ENCODE measurements at places on chromosomes 2 and 18. TPM values are rescaled to one million over a fixed set of nuclear protein-coding genes. Genes with fewer than 3 reads are reported as not detected.
A peak's percentile ranks its signal among the peaks of the same experiment; 100 is the strongest.

DNA sequence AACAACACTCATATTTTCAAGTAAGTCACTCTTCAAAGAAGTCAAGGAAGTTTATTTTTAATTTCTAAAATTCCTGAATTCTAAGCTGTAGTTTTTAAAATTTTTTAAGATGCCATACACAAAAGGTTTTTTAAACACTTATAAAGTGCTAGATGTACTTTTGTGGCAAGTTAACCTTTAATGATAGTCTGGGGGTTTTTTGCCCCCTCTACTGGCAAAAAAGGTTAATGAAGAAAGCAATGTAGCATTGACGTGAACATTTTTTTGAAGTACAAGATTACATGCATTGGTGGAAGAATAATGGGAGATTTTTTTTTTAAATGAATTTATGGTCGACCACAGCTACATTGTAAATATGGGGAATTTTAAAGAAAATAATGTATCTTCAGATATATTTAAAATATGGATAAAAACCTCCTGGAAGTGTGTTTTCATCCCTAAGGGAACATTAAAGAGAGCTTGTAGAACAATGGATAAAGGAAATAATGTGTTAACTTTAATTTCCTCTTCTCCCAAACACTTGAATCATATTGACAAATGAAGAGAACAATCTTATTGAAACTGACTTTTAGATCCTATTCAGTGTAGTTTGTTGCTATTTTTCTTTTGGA is 12.6 kb downstream of the ITPRID2 start:
- no peak for DNase-seq

GRCh38 chr2:9029721-9030120 is 26.2 kb upstream of the MBOAT2 start:
- DNase-seq, result no peak

- peak; percentile 78 for DNase-seq
These were observed 66.2 kb downstream of the CRACDL start for GRCh38 chr2:98869870-98870269.

GRCh38 chr18:46829947-46830346 is 73.1 kb upstream of the ST8SIA5 start:
- no peak for DNase-seq

DNA sequence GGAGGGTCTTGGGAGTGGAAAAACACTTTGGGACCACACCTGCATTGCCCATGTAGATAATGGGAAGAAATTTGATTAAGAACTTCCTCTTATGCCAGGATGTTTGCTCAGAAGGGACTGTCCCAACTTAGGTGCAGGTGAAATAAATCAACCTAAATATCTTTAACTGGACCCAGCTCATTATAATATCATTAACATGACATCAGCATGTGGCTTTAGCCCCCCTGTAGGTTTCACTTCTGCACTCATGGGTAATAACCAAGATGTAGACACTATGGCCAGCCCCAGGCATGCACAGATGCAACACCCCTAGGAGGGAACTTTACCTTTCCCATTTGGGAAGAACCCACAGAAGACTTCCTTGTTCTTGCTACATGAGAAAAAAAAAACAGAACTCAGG is 227.4 kb upstream of the ZNF804A start:
- DNase-seq, result no peak

- no peak for DNase-seq
These were observed 207.4 kb downstream of the EPHA4 start for GRCh38 chr2:221364672-221365071.

DNA sequence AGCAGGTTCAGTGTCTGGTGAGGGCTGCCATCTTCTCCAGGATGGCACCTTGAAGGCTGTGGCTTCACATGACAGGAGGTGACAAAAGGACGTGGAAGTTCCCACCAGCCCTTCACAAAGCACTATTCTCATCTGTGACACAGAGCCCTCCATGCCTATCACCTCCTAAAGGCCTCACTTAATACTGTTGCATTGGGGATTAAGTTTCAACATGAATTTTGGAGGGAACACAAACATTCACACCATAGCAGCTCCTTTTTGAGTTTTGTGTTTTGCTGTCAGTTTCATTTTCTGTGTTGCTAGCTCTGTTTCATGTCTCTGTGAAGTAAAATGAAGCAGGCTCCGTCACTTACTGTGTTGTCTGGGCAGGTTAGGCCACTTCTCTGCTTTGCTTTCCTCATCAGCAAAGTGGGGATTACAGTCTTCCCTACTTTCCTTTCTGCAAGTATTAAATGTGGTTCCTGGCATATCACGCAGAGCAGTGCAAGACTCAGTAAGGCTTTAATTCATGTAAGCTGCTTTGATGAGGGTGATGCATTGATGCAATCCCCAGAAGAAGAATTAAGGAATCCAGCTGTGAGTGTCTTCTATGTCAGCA is 31.6 kb downstream of the LIMS1 start:
- no peak for DNase-seq

GRCh38 chr2:113776949-113777348 is 20.5 kb upstream of the SLC35F5 start:
- no peak for DNase-seq

- no peak for DNase-seq
These were observed 73.7 kb downstream of the RBMS1 start for GRCh38 chr2:160419776-160420505.

DNA sequence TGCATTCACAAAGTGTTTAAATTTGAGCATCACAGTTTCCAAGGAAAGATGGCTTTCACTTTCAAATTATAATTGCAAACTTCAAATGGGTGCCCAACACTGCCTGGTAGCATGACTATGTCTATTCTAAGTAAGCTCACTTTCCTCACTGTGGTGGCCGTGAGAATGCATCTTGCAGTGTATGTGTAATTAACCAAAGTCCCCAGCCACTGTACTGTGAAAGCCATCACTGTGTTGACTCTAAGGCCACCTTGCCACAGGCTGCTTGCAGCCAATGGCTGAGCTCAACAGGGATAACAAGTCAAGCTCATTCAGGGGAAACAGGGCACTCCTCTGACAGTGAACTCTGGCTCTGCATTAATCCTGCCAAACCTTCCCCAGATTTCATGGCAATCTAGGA is 43.3 kb upstream of the LGALSL start:
- DNase-seq, result no peak

DNA sequence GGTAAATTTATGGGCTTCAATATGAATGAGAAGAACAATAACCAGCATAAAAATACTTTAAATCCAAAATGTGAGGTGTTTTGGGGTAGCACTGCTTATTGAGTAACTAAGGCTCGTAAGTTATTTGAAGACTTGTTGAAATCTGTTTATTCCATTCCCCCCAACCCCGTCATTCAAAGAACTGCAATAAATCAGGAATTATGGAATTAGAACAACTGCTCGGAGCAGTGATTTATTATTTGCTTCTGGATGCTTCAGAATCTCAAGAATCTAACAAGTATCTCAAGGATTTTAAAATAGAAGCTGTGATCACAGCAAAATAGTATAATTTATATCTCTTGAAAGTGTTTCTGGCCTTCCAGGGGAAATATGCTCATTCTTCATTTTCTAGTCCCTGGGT is 86.8 kb downstream of the EML6 start:
- DNase-seq, result no peak

DNA sequence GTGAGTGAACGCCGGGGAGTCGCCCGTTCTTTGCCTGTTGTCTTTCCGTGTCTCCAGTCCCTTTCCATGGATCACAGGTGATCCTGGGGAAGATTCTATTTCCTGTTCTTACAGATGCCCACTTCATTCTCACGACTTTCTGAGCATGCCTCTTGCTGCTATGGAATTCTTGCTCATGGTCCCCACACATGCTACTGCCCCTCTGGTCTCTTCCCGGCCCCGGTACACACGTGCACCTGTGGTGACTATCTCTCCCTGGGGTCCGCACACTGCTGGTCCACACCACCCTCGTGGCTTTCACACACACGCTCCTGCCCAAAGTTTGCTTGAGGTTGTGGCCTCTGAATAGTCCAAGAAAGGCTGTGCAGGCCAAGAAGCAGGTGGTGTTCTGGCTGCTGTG is 67.9 kb upstream of the ALKAL2 start:
- DNase-seq, result no peak

- DNase-seq, result no peak
These were observed 17.3 kb downstream of the C2orf76 start for GRCh38 chr2:119349289-119349688.

DNA sequence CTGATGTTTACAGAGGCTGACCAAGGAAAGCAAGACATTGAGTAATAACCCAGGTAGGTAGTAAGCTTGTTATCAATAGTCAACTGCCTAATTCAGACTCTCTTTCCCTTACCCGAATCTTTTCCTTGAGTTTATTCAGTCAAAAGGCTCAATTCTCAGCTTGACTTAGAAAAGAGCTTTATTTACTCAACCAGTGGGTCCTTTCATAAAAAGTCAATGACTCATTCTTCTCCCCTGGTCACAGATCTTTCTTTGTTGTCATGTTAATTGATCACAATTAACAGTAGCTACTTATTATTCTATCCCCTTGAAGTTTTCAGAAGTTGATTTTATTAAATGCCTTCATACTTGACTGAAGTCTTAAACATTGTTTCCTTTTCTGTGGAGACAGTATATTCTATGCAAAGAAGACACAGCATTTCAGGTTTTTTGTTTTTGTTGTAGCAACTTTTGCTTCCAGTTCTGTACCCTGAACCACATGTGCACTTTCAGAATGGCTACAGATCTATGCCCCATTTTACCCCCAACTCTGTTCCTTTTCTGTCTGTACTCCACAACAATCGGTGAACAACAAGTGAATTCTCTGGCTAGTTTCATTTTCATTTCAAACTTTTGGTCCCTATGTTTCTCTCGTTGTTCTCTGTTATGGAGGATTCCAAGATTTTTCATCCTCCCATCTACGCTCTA is 428.3 kb downstream of the NCKAP5 start:
- no peak for DNase-seq

- DNase-seq, result peak; percentile 56
These were observed 26.8 kb downstream of the SH3BP4 start for GRCh38 chr2:234978466-234979203.

GRCh38 chr2:147197754-147198483 is 646.9 kb upstream of the ACVR2A start:
- DNase-seq, result no peak

DSG1 gene
- not detected for polyA plus RNA-seq

C2orf49 gene
- polyA plus RNA-seq, result 5.9 TPM

CCDC121 gene
- polyA plus RNA-seq, result 1.6 TPM

PARD3B gene
- 4.4 TPM for polyA plus RNA-seq

RETREG2 gene
- 59.0 TPM for polyA plus RNA-seq

ZBTB7C gene
- polyA plus RNA-seq, result 0.57 TPM

SLC9A2 gene
- polyA plus RNA-seq, result not detected

FOXD4L1 gene
- polyA plus RNA-seq, result 0.57 TPM
